ENCODE measurements at places on chromosomes 6 and 20. TPM values are rescaled to one million over a fixed set of nuclear protein-coding genes. Genes with fewer than 3 reads are reported as not detected.
A peak's percentile ranks its signal among the peaks of the same experiment; 100 is the strongest.

- H3K4me1 ChIP-seq, result peaks cover 27% of the 10 kb centered on the region
- no peak overlapping the region for H3K4me3 ChIP-seq
- H3K27ac ChIP-seq, result no peak overlapping the region
- no peak for DNase-seq
- no peaks in the 10 kb centered on the region for H3K27me3 ChIP-seq
- H3K36me3 ChIP-seq, result no peaks in the 10 kb centered on the region
These were observed 12.1 kb downstream of the NRSN2 start for GRCh38 chr20:358891-359555.

DNA sequence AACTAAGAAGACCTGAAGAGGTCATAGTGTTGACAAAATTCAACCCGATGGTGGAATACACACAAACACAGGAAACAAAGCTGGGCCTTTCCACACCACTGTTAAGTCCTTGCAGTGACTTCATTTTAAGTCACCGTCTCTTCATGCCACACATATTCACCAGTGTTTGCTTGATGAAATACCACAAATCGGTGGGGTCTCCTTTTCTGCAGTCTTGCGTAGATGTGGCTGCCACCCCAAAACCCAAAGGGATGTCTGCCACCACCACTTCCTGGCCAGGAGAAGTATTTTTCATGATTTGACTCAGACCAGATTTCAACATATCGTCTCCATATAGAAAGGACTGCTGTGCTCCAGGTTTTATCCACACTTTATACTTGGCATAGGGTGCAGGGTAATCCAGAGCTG is 11.0 kb upstream of the COL10A1 start:
- H3K4me3 ChIP-seq, result no peak overlapping the region
- H3K27ac ChIP-seq, result no peak overlapping the region
- no peaks in the 10 kb centered on the region for H3K27me3 ChIP-seq
- no peaks in the 10 kb centered on the region for H3K36me3 ChIP-seq
- no peak for DNase-seq
- no peaks in the 10 kb centered on the region for H3K4me1 ChIP-seq

GRCh38 chr20:1376408-1377270 is 16.2 kb downstream of the FKBP1A start:
- H3K27ac ChIP-seq, result no peak overlapping the region
- no peak for DNase-seq
- H3K4me3 ChIP-seq, result no peak overlapping the region
- no peaks in the 10 kb centered on the region for H3K27me3 ChIP-seq
- peaks cover 31% of the 10 kb centered on the region for H3K4me1 ChIP-seq
- H3K36me3 ChIP-seq, result peaks cover 16% of the 10 kb centered on the region

- H3K27ac ChIP-seq, result no peak overlapping the region
- peaks cover 39% of the 10 kb centered on the region for H3K4me1 ChIP-seq
- H3K36me3 ChIP-seq, result 0 out of 2 replicates have a peak, but pooled peaks cover 5% of the 10 kb centered on the region
- DNase-seq, result peak; percentile 77
- no peak overlapping the region for H3K4me3 ChIP-seq
These were observed 20.3 kb downstream of the TTPAL start for GRCh38 chr20:44495802-44496481.

GRCh38 chr6:16760516-16761470 is at the start of gene ATXN1:
Gene ATXN1, minus strand, starts transcription at chr6:16761460.
- DNase-seq, result no peak
- H3K4me3 ChIP-seq, result peak within 1 kb of the TSS; percentile 56
- peaks cover 53% of the 10 kb centered on the region for H3K4me1 ChIP-seq
- H3K36me3 ChIP-seq, result no peaks in the 10 kb centered on the region

GRCh38 chr6:133208183-133208755 is 32.9 kb upstream of the EYA4 start:
- H3K4me3 ChIP-seq, result no peak overlapping the region
- no peak for DNase-seq
- no peak overlapping the region for H3K27ac ChIP-seq
- no peaks in the 10 kb centered on the region for H3K4me1 ChIP-seq
- no peaks in the 10 kb centered on the region for H3K36me3 ChIP-seq

DNA sequence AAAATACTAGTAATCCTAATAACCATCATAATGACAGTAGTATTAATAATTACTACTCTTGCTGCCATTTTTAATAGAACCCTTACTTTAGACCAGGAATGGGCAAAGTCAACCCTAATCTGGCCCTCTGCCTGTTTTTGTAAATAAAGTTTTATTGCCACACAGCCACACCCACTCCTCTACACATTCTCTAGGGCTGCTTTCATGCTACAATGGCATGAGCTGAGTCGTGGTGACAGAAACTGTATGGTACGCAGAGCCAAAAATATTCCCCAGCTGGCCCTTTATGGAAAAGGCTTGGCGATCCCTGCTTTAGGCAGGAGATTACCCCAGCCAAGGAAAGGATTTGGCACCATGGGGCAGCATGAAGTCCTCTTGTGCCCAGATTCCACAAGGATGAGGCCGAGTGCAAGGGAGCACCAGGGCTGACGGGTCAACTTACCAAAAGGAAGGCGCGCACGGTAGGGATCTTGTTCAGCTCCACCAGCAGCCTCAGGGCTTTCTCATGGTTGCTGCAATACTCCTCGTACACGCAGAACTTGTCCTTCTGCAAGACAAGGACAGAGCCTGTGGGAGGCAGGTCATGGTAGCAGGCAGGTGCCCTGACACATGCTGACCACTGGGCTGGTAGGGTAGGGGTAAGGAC is 93.6 kb downstream of the PREX1 start:
- no peak overlapping the region for H3K27ac ChIP-seq
- no peaks in the 10 kb centered on the region for H3K4me1 ChIP-seq
- H3K4me3 ChIP-seq, result no peak overlapping the region
- no peak for DNase-seq
- H3K27me3 ChIP-seq, result no peaks in the 10 kb centered on the region

DNA sequence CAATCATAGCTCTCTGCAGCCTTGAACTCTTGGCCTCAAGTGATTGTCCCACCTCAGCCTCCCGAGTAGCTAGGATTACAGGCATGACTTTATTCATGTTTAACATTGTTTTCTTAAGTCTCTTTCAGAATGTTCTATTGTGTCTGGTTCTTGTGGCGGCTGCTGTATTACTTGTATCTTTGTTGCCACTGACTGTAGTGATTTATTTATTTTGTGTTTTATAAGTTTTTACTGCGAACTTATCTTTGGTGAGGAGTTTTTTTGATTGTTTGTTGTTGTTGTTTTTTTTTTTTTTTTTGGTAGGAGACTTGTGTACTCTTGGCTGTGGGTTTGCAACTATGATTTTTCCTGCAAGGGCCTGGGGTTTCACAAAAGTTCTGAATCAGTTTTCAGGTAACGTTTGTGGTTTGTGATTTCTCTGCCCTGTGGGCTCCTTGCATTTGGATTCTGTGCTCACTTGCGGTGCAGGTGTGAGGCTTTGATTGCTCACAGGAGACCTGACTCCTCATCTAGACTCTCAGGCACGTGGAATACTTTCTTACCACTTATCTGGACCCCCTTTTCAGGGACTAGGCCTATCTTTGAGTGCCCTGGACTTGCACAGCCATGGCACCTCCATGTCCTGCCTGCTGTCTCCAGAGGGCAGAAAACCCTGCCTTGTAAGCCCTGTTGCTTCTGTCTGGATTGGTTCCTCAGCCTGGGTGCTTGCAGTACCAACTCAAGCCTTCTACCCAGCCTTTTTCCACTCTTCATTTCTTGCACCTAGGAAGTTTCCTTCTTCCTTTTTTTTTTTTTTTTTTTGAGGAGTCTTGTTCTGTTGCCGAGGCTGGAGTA is 25.2 kb downstream of the KIF25 start:
- H3K27ac ChIP-seq, result no peak overlapping the region
- peaks cover 13% of the 10 kb centered on the region for H3K4me1 ChIP-seq
- DNase-seq, result no peak

GRCh38 chr20:33838035-33838864 is 27.1 kb downstream of the CHMP4B start:
- H3K4me3 ChIP-seq, result no peak overlapping the region
- H3K27me3 ChIP-seq, result no peaks in the 10 kb centered on the region
- no peaks in the 10 kb centered on the region for H3K4me1 ChIP-seq
- no peak for DNase-seq
- no peaks in the 10 kb centered on the region for H3K36me3 ChIP-seq

- no peak overlapping the region for H3K27ac ChIP-seq
- H3K36me3 ChIP-seq, result peaks cover 31% of the 10 kb centered on the region
- no peak overlapping the region for H3K4me3 ChIP-seq
- no peaks in the 10 kb centered on the region for H3K27me3 ChIP-seq
- DNase-seq, result no peak
These were observed 26.5 kb downstream of the EIF2S2 start for GRCh38 chr20:34085544-34086040.

DNA sequence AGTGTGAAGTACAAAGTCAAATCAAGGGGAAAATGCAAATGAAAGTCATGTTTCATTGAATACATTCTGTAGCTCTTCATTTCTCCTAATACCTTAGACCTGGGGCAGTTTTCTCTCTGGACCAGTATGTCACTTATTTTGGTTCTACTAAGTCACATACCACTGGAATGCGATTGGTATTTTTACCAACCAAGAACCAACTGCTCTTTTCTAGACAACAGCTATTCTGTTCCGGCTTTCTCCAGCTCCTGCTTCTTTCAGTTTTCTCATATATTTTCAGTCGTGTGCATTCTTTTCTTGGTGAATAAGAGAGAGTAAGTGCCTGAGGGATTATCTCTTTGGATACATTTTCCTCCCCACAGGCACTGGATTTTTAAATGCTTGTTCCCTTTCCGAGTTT is 39.2 kb upstream of the SPACA1 start:
- H3K27ac ChIP-seq, result no peak overlapping the region
- DNase-seq, result no peak
- H3K27me3 ChIP-seq, result peaks cover 32% of the 10 kb centered on the region
- no peak overlapping the region for H3K4me3 ChIP-seq

Gene SYCP2
- 0.59 TPM for total RNA-seq

Gene TBXT
- total RNA-seq, result not detected

Gene SEL1L2
- not detected for total RNA-seq

Gene SLC17A2
- not detected for total RNA-seq

Gene ACSS1
- total RNA-seq, result 0.27 TPM

Gene MCM9
- 13.6 TPM for total RNA-seq

Gene LRFN2
- total RNA-seq, result not detected

Gene PSORS1C2
- not detected for total RNA-seq

Gene BPIFB1
- 0.17 TPM for total RNA-seq
